Mucosa of descending colon (tissue), 3 donors: ENCODE measurements at places on chromosomes 13 and 19. TPM values are rescaled to one million over a fixed set of nuclear protein-coding genes. Genes with fewer than 3 reads are reported as not detected.

RNF113B gene
- total RNA-seq = not detected

PNMA8B gene
- 2.3 TPM for total RNA-seq

CABP5 gene
- total RNA-seq = not detected

MCF2L gene
- 53.9 TPM for total RNA-seq

DIAPH3 gene
- total RNA-seq = 3.1 TPM

CD70 gene
- 1.0 TPM for total RNA-seq

WDR88 gene
- not detected for total RNA-seq

CCL25 gene
- not detected for total RNA-seq

OLFM2 gene
- total RNA-seq = 5.7 TPM

REEP6 gene
- total RNA-seq = 4.5 TPM

IFNL1 gene
- total RNA-seq = not detected

MYO16 gene
- total RNA-seq = not detected

CALR3 gene
- total RNA-seq = not detected

TTYH1 gene
- total RNA-seq = 0.55 TPM

YJEFN3 gene
- 10.6 TPM for total RNA-seq

C5AR2 gene
- 0.29 TPM for total RNA-seq

C3 gene
- total RNA-seq = 473 TPM

LSM14A gene
- total RNA-seq = 85.6 TPM

C19orf67 gene
- total RNA-seq = not detected

ZNF154 gene
- 0.72 TPM for total RNA-seq
